AG20443 (cell line): ENCODE measurements at places on chromosomes 6 and 20.

DNA sequence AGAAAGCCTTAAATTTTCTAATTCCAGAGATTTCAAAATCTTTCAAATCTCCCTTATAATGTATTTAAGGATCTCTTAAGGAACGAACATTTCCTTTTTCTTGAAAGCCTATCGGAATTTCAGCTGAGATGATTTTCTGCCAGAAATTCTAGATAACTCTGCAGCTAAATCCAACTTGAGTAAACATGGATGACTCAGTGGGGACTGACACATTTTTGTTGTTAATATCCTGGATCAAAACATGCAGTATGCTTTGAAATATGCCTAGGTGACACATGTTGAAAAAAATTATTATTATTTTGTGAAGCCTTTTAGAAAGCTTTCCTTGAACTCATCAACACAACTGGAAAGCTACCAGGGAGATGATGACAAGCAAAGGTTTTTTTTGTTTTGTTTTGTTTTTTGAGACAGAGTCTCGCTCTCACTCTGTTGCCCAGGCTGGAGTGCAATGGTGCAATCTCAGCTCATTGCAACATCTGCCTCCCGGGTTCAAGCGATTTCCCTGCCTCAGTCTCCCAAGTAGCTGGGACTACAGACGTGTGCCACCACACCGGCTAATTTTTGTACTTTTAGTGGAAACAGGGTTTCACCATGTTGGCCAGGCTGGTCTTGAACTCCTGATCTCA lies 140.1 kb upstream of the SNX9 start:
- peak; percentile 74 for DNase-seq

GRCh38 chr6:8481727-8482126 lies 46.4 kb upstream of the SLC35B3 start:
- peak; percentile 11 for DNase-seq

DNA sequence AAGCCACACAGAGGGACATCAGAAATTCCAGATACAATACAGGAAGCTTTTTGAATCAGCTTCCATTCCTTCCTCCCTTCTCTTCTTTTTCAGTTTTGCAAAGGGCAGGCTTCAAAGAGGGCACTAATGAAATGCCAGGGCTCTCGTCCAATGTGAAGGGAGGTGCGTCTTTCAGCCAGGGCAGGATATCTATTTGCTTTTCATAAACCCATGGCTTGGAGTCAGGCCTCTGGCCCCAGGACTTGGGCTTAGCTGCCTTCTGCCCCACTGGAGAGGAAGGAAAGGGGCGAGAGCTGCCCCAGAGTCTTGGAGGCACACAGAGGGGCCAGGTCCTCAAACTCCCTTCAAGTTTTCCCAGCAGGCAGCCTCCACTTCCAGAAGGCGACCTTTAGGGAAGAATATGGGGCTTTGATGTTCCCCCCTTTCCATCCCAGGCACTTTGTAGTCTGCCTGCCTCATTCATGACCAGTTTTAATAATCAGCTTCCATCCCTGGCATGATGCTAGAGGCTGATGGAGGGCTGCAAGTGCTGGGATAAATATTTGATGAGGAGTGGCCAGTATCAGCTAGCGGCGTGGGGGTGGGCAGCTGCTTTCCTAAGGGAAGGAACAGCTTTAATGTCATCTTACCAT lies 234.8 kb downstream of the NRN1 start:
- no peak for DNase-seq

DNA sequence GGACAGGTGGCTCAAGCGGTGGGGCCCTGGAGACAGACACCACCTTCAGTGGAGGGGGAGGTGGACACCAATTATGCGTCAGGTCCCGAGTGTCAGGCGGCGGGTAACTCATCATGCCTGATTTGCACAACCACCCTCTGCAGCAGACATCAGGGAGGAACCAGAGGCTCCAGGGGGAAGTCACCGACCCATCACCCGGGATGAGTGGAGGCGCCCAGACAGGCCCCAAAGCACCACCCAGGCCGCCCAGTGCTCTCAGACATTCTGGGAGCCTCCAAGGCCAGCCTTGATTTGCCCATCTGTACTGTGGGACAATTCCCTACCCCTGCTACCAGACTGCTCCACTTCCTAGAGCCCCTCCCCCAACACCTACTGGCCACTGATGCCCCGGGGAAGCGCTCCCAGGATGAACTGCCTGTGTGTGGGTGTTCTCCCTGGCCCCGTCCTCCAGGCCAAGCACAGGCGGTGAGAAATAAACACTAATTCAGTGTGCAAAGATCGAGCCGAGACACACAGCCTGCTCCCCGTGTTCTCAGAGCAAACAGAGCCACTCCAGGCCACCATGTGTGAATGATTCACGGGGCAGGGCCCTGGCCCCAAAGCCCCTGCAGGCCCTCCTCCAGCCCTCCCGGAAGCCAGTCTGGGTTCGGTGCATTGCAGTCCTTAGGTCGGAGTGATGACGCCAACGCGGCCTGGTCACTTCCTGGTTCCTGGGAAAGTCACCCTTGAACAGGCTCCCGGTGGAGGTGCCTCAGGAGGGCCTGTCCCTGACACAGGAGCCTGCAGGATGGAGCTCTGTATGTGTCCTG lies 107.2 kb downstream of the ASXL1 start:
- peak; percentile 54 for DNase-seq

GRCh38 chr6:89258912-89259311 lies 41.8 kb upstream of the GABRR1 start:
- DNase-seq = no peak

DNA sequence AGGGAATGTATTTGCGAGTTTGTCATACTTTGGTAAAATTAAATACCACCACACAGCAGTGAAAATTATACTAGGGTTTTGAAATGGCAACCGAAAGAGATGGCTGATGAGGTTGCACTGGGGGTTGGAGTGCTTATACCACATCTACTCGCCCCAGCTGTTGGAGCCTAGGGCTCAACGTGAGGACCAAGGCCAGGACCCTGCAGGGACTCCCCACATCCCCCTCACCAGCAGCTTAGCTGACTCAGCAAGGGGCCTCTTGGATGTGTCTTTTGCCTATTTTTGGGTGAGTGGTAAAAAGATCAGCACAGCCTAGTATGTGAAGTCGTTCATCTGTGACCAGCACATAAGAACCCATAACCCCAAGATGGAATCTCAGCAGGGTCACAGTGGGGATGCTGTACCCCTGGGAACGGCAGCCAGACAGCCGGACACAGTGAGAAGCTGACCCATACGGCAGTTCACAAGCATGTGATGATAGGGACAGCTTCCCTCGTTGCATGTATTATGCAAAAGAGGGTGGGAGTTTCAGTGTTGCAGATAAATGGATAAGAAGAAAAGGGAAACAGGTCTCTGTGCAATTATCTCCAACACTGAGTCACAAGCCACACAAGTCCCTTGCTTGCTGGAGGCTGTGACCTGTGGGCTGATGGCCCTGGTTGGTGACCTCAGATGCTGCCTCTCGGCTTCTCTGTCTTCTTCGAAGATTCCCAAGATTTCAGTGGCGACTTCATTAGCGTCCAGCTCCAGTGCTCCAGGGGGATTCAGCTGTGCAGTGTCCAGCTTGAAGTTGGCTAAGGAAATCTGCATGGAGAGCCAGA lies 20.9 kb upstream of the SPO11 start:
- no peak for DNase-seq

DNA sequence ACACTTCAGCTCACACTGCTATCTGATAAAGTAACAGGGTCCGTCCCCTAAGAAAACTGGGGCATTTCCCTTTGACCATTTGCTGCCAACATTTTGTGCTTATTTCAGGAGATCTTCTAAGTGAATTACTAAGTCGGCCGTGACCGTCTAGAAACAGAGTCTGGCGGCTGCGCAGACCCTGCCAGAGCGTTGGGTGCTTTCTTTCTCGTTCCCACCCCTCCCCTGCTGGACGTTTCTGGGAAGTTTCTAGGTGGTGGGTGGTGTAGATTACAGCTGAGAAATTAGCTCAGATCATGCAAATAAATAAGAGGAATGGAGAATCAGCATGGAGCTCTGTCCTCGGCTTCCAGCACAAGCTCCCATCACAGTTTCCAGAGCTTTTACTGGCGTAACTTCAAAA lies 128.1 kb downstream of the MYLK4 start:
- DNase-seq = no peak

- no peak for DNase-seq
These were observed 172.2 kb downstream of the PLCB1 start for GRCh38 chr20:8304124-8304816.

DNA sequence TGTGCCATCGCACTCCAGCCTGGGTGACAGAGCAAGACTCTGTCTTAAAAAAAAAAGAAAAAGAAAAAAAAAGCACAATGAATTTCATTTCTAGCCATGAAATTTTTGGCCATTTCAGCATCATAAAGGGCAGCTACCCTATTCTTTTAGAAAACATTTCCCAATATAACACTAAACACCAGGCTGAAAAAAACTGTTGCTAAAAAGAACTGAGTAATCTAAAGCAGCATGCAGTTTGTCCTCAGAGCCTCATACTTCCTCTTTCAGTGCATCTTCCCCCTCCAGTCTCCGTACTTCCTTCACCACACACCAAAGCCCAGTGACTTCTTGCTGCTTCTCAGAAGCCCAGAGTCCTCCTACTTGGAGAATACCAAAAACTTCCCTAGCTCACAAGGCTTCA lies 5.6 kb upstream of the IFNGR1 start:
- DNase-seq = no peak

GRCh38 chr20:11204926-11205768 lies 531.3 kb upstream of the JAG1 start:
- peak; percentile 45 for DNase-seq

- no peak for DNase-seq
These were observed 33.1 kb upstream of the DAAM2 start for GRCh38 chr6:39758905-39759605.

DNA sequence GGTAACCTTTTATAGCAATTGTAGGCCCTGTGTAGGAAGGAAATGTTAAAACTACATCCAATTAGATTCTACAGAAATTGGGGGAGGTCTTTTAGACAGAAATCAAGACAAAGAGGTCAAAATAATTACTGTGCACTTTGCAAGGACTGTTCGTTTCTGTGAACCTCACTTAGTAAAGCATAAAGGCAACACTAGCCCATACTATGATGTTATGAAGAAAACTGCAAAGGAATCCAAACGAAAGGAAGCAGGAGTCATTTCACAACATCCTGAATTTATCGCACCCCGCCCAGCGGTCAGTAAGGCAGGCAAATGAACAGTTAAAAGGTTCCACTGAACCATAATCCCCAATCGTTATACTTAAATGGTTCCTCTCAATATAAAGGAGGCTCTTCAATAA lies 429.5 kb upstream of the ARID1B start:
- DNase-seq = no peak

- DNase-seq = no peak
These were observed 344.6 kb downstream of the UBE3D start for GRCh38 chr6:82720992-82721391.

DNA sequence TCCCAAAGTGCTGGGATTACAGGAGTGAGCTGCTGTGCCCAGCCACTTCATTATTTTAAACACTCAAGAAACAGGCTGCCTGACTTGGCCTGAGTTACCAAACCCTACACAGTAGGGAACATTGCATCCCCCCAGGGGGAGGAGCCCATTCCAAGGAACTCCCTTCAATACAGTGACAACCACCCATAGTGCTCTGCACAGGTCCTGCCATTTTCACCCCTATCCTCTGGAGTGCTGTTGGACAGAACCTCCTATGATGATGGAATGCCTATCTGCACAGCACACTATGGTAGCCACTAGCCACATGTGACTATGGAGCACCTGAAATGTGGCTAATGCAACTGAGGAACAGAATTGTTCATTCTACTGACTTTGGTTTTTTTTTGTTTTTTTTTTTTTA lies 11.7 kb downstream of the ACOT8 start:
- no peak for DNase-seq

GRCh38 chr6:150352321-150353296 lies 16.2 kb upstream of the IYD start:
- DNase-seq = peak; percentile 84

DNA sequence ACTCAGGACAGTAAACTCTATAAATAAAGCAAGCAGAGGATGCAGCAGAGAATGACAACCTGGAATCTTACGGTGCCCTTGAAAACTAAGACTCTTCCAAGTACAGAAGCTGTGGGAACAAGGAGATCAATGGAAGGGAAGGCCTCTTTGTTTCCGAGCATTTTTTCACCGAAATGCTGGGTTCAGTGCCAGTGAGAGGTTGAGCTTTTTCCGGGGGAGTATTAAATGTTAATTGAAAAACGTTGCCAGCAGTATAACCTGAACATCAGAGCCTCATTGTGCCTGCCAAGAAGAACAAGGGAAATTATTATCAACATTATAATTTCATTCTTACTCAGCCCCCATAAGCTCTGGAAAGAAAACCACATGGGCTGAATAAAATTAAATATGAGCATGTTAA lies 17.5 kb downstream of the OPRM1 start:
- DNase-seq = no peak

DNA sequence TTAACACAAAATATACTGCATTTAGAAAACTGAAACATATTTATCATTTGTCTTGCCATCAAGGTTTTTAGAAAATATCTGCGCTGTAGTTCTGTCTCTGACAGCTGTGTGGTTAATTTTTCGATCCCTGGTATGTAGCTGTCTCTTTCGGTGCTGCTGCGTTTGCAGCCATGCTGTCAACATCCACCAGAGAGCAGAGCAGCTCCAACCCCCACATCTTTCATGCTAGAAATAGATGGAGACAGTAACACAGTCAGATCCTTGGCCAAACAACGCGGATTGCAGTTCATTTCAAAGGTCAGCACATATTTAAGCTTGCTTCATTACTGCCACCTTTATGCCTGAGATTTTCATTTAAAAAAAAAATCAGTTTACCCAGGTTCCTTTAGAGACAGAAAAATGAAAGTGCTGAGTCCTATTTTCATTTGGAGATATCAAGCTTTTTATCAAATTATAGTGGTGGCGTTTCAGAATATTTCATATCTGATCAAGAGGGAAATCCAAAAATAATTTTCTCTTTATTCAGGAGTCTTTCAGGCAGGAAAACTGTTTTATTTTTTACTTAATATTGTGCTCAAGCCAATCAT lies 157.7 kb upstream of the MMS22L start:
- peak; percentile 44 for DNase-seq

- no peak for DNase-seq
These were observed 20.2 kb downstream of the MICA start for GRCh38 chr6:31423550-31423949.

- peak; percentile 43 for DNase-seq
These were observed 9.7 kb upstream of the ZSCAN9 start for GRCh38 chr6:28215425-28215824.

DNA sequence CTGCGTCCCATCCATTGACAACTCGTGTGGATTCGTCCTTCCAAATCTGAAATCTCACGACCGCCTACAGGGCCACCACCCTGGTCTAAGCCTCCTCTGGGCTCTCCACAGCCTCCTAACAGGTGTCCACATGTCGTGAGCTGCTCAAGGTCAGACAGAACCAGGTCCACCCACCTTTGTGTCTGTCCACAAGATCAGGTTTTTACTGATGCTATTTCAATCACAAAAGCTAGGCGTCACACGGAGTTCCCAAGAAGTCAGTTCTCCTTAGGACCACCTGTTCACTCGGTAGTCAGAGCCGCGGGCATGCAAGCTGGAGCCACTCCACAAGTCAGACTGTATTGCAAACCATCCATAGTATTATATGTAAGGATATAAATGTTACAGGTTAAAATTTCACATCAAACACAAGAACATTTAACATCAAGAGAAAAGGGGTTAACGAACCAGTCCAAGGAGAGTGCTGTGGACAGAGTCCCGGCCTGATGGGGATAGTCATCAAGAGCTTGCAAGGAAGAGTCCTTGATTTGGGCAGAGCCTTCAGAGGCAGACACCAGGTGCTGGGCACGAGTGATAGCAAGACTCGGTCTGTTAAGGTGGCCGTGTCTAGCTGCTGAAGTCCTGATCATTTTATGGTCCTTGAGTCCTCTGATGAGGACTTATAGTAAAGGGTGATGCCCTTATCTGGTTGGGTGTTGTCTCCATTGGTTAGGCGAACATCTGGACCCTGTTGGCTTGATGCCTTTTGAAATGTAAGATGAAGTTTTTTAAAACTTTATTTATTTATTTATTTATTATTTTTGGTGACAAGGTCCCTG lies 731 bp upstream of the DNPH1 start:
- DNase-seq = no peak
